ENCODE measurements at places on chromosomes 7 and 10.

- no peak for DNase-seq
Observed at GRCh38 chr7:29319719-29320521, 125.3 kb downstream of the CHN2 start.

- no peak for DNase-seq
Observed at GRCh38 chr7:100093925-100094486, 5.2 kb downstream of the COPS6 start.

- DNase-seq: peak; percentile 4
Observed at GRCh38 chr7:22393913-22394729, 37.2 kb upstream of the RAPGEF5 start.

DNA sequence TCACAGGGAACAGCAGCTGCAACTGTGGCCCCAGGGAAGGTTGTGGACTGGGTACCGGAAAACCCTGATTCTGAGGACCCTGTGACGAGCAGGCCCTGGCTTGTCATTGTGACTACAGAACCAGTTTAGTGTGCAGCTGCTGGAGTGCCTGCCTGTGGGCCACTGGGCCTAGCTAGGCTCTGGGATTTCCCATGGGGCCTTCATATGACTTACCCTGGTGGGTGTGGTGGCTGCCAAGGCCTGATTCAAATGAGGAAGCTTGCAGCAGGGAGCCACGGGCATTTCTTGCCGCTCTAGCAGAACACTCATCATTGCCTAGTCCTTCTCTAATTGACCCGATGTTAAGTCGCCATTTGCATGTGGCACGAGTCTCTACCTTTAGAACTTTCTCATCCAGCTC, 14.7 kb upstream of the CAMK2G start:
- no peak for DNase-seq

DNA sequence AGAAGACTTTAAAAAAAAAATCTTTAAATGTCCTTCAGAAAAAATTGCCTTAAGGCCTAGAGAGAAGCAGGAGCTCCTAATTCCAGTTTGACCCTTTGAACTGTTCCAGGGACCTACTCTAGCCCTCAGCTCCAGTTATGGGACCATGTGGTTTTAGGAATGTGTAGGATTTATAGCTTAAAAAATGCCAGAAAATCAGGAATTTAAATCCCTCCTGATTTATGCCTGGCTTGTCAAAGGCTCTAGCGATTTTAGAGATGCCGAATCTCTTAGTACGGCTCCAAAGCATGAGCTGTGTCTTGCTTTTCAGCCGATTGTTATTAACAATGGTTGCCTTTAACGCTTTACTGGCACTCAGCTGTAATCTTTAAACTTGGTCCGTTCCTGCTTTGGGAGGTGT, 130.6 kb upstream of the NPVF start:
- no peak for DNase-seq

DNA sequence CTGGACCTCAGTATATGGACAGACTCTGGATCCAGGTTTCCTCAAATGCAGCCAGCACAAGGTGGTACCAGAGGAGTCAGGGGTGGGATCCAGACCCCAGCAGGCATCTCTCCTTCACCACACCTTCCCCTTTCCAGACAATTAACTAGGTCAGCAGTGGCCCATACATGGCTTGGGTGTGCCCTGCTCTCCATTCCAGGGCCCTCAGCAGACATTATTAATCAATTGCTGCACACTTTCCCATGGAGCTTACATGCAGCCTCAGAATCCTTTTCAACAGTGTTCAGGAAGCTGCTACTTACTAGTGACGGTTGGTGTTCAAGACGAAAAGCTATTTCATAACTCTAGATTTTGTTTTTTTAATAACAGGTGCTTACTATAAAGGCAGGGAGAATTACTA, 6.0 kb downstream of the COL13A1 start:
- no peak for DNase-seq

- DNase-seq: no peak
Observed at GRCh38 chr10:70598857-70599295, 3.7 kb downstream of the PRF1 start.

GRCh38 chr10:86728056-86728455, 28.4 kb upstream of the BMPR1A start:
- DNase-seq: no peak

DNA sequence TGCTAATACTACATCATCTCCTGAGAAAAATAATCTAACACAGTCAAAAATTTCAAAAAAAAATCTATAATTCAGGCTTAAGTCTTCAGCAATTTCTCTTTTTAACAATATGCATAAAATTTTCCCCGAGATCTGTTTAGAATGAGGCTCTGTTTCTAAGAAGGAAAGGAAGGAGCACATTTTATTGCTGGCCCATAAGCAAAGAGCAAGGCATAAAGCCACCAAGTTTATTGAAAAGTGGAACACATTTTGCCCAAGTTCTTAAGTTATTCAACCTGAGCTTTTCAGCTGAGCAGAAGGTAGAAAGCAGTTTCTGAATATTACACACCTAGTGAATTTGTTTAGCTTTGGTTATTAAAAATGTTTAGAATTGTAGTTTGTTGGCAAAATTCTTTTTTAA, 73.9 kb downstream of the AGMO start:
- DNase-seq: no peak

- no peak for DNase-seq
Observed at GRCh38 chr10:77036993-77037734, 600.4 kb downstream of the KCNMA1 start.

Measured in fibroblast of skin of left quadriceps (primary cell).